ENCODE measurements at places on chromosomes 3 and 15.

- no peak for DNase-seq
These were observed 92.5 kb downstream of the ADAMTS9 start for GRCh38 chr3:64595253-64595694.

- no peak for DNase-seq
These were observed 172.8 kb downstream of the KCNMB2 start for GRCh38 chr3:178709051-178709450.

DNA sequence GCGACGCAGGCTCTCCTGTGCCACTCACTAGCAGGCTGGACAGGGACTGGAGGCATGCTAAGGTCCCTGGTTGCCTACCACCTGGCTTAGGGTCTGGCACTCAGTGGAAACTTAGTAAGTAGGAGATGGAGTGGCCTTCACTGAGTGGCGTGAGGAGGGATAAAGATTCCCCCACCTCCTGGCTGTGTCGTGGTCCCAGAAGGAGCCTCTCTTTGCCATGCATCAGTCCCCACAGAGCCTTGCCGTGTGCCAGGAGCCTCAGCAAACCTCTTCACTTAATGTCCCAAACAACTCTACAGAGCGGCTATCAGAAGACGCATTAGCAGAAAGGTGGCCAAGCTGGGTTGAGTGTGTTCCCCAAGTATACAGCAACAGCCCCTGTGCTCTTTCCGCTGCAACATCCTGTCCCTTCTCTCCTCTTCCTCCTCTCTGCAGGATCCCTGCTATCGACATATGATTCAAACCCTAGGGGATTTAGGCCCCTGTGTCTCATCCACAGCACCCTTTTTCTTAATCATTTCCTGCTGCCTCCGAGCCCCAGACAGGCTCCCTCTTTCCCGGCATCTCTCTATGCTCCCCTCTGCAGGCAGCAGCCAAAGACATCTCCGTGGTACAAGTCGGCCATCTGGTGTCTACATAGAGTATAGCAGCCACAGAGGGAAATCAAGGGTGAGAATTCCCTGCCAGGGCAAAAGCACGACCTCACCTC lies 66.7 kb downstream of the SLC6A1 start:
- peak; percentile 47 for DNase-seq

- DNase-seq, result no peak
These were observed 54.6 kb upstream of the VILL start for GRCh38 chr3:37935756-37936666.

DNA sequence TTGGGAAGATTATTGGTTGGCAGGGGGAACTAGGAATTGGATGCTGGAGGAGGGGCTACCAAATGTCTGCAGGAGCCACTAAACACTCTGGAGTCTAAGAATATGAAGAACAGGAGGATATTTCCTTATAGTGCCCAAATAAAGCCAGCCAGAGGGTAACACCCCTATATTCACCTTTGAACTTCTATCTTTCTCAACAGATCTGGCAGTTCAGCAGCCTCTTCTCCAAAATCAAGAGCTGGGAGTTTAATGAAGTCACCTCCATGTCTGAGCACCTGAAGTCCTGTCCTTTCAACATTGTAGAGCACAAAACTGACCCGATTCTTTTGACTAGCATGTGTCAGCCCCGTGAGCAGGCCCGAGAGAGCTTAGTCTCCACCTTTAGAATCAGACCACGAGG lies 33.3 kb downstream of the FBXO40 start:
- DNase-seq, result no peak

DNA sequence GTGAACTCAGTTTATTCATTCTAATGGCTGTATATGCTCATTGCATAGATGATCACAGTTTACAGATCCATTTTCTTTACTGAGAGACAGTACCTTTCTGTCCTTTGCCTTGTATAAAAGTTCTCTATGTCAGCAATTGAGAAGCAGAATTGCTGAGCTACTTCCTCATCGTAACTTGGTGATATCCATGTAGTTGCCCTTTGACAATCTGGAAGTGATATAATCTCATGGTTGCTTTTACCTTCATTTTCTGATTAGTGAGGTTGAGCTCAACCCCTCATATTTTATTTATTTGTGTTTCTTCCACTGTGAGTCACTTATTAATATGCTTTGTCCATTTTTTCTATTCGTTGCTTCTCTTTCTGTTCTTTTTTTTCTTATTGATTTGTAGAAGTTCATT lies 696.5 kb downstream of the AGBL1 start:
- DNase-seq, result no peak

- no peak for DNase-seq
These were observed 8.4 kb downstream of the SOX2 start for GRCh38 chr3:181719991-181720680.

GRCh38 chr3:150830094-150830681 lies 67.2 kb upstream of the SIAH2 start:
- DNase-seq, result peak; percentile 14

- no peak for DNase-seq
These were observed 190.4 kb downstream of the MBNL1 start for GRCh38 chr3:152459118-152459515.

DNA sequence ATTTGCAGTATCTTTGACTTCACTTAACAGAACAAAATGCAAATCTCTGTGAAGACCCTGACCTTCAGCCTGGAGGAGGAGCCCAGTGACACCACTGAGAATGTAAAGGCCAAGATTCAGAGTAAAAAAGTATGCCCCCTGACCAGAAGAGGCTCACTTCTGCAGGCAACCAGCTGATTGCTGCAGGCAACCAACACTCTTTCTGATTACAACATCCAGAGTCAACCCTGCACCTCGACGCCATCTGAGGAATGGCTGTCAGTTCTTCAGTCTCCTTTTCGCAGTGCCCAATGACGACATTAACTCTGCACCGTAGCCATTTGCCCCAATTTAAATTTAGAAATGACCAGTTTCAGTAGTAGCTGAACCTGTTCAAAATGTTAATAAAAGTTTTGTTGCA lies 14.9 kb downstream of the ATP13A3 start:
- no peak for DNase-seq

- DNase-seq, result no peak
These were observed 59.6 kb downstream of the UBE2E2 start for GRCh38 chr3:23262766-23263165.

Measured in activated T-cell treated with anti-CD3 and anti-CD28 coated beads, Interleukin-2, amount 50 U/mL, for 72 hours (primary cell).